Fibroblast of lung (primary cell): ENCODE measurements at places on chromosomes 11 and 22. TPM values are rescaled to one million over a fixed set of nuclear protein-coding genes. Genes with fewer than 3 reads are reported as not detected.

GRCh38 chr11:27409049-27409448 is 46.0 kb upstream of the CCDC34 start:
- DNase-seq = no peak
- peaks cover 3% of the 10 kb centered on the region for H3K4me1 ChIP-seq
- H3K27me3 ChIP-seq = no peaks in the 10 kb centered on the region
- no peaks in the 10 kb centered on the region for H3K36me3 ChIP-seq
- H3K27ac ChIP-seq = no peak overlapping the region
- no peak overlapping the region for H3K4me3 ChIP-seq

- H3K4me1 ChIP-seq = no peaks in the 10 kb centered on the region
- no peaks in the 10 kb centered on the region for H3K27me3 ChIP-seq
- no peaks in the 10 kb centered on the region for H3K36me3 ChIP-seq
- H3K27ac ChIP-seq = no peak overlapping the region
- no peak overlapping the region for H3K4me3 ChIP-seq
These were observed 7.0 kb downstream of the EXPH5 start for GRCh38 chr11:108586600-108586999.

GRCh38 chr22:48088251-48088650 is 1325.8 kb downstream of the TBC1D22A start:
- no peak overlapping the region for H3K4me3 ChIP-seq
- no peak for DNase-seq
- no peak overlapping the region for H3K27ac ChIP-seq
- H3K36me3 ChIP-seq = no peaks in the 10 kb centered on the region

DNA sequence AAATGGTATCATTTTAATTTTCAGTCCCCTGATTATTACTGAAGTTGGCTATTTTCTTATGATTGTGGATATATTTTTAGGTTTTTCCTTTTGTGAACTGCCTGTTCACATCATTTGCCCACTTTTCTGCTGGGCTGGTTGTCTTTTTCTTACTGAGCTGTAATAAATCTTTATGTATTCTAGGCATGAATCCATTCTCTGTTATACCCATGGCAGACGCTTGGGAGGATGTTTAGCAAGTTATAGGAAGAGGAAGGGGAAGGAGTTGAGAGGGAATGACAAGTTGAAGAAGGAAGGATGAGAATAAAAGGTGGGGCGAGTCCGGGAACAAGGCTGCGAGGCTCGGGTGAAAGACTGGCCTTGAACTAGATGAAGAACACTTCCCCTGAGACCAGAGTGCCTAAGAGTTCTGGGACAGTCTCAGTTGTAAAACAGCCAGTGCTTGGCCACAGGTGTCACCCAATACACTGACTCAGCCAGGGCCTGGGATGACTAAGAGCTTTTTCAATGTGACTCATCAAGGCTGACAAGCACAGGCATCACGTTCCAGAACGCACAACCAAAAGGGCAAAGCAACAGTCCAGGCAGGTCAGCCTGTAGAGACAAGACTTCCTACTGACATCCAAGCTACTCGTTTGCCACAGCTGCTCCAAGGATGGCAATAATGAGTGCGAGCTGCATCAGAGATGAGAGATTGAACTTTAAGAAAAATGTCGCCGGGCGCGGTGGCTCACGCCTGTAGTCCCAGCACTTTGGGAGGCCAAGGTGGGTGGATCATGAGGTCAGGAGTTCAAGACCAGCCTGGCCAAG is 35.2 kb downstream of the LRFN4 start:
- no peaks in the 10 kb centered on the region for H3K36me3 ChIP-seq
- peak overlapping the region; percentile 11 for H3K27ac ChIP-seq
- no peak overlapping the region for H3K4me3 ChIP-seq
- no peaks in the 10 kb centered on the region for H3K27me3 ChIP-seq
- peak; percentile 95 for DNase-seq

- no peaks in the 10 kb centered on the region for H3K36me3 ChIP-seq
- DNase-seq = peak; percentile 83
- H3K4me3 ChIP-seq = no peak overlapping the region
- no peaks in the 10 kb centered on the region for H3K27me3 ChIP-seq
- no peaks in the 10 kb centered on the region for H3K4me1 ChIP-seq
These were observed 901.2 kb downstream of the METTL15 start for GRCh38 chr11:29009426-29009825.

- H3K4me3 ChIP-seq = no peak overlapping the region
- no peaks in the 10 kb centered on the region for H3K36me3 ChIP-seq
- H3K27me3 ChIP-seq = no peaks in the 10 kb centered on the region
- H3K4me1 ChIP-seq = peaks cover 13% of the 10 kb centered on the region
- peak; percentile 53 for DNase-seq
These were observed 68.2 kb upstream of the EED start for GRCh38 chr11:86176165-86176884.

DNA sequence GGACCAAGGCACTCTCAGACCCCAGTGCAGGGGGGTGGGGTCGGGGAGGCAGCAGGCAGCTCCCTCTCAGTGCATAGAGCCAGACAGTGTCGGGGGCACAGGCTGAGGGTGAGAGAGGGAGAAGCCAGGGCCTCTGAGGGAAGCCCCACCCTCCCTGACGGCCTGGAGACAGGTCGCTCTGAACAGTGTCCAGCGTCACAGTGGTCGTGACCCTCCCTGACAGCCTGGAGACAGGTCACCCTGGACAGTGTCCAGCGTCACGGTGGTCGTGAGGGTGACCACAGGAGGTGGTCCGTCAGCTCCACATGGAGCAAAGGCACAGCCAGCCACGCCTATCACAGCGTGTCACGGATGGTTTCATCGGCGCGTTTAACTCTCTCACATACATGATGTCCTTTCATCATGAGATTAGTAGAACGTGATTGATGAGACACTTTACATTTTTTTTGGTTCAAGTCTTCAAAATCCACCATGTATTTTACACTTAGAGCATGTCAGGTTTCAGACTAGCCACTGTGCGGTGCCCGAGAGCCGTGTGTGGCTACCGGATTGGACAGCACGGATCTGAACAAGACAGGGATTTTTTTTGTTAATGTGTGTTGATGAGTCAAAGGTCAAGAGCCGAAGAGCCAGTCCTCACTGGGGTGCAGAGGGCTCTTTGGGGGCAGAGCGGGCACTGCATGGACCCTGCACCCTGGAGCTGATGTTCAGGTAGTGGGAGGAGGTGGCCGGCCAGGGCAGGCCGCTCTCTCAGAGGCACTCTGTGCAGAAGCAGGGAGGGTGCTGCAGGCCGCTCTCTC is 23.9 kb upstream of the PANX2 start:
- peaks cover 16% of the 10 kb centered on the region for H3K27me3 ChIP-seq
- H3K36me3 ChIP-seq = no peaks in the 10 kb centered on the region
- H3K27ac ChIP-seq = no peak overlapping the region
- H3K4me1 ChIP-seq = no peaks in the 10 kb centered on the region
- DNase-seq = peak; percentile 80
- H3K4me3 ChIP-seq = no peak overlapping the region

SLC25A17 gene
- 11.3 and 12.9 TPM in 2 replicates for total RNA-seq

DNA sequence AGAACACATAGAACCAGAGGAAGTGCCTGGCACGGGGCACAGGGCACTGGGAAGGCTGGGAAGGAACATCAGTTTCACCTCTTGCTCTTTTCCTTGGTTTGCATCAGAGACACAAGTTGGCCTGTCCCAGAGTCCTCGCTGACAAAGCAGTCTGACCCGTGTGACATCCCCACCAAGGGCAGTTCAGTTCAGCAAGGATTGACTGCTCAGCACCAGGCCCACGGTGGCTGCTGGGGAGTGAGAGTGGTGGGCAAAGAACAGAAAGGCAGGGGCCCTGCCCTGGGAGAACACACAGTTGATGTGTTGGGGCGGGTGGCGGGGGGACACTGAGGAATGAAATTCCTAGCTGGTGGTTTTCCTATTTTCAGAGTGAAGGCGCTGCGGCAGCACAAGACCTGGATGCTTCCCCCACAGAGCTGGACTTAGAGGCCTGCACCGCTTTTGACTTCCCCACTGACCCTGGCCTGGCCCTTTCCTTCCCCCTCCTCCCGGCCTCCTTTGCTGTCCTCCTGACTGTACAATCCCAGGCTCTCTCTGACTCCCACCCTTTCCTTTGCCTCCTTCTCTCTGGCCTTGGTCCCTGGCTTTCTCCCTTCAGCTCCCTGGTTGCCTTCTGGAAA is 2.2 kb upstream of the TMPRSS13 start:
- H3K4me3 ChIP-seq = no peak overlapping the region
- no peaks in the 10 kb centered on the region for H3K4me1 ChIP-seq
- DNase-seq = no peak

DNA sequence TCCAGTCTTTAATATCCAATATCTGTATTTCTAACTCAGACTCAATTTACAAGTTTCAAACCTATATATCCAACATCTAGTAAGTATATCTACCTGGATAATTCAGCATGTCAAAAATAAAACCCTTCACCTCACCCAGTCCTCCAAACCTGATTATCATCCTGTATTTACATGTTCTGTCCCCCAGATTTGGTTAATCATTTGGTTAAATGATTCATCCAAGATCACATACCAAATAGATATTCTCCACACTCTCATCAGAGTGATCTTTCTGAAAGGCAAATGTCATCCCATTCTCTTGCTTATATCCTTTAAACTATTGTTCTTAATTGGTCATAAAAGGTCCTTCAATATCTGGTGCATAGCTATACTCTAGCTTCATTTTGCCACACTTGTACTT is 199.0 kb downstream of the SOX6 start:
- no peak overlapping the region for H3K27ac ChIP-seq
- no peaks in the 10 kb centered on the region for H3K4me1 ChIP-seq
- no peaks in the 10 kb centered on the region for H3K36me3 ChIP-seq
- H3K27me3 ChIP-seq = no peaks in the 10 kb centered on the region
- no peak overlapping the region for H3K4me3 ChIP-seq
- DNase-seq = no peak

DNA sequence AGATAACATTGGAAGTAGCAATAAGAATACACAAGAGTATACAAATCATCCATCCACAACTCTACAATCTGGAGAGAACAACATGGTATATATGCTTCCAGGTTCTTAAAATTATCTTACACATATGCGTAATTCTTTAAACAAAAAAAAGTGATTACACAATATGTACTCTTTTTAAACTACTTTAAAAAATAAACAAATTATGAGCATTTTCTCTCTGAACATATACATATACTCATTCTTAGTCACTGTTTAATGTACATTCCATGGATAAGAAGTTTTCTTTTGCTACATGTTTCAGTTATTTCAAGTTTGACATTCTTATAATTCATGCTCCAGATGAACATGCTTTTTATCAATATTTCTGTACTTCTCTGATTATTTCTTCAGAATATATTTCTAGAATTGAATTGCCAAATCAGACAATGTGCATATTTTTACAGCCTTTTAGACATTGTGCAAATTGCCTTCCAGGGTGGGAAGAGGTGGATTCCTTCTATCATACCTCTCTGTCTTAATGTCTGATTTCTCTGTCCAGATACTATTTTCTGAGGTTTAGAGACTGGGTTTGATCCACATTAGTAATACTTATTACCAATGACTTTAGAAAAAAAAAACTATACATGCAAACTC is 551.6 kb downstream of the METTL15 start:
- no peak overlapping the region for H3K4me3 ChIP-seq
- DNase-seq = no peak
- H3K27me3 ChIP-seq = no peaks in the 10 kb centered on the region
- H3K4me1 ChIP-seq = peaks cover 3% of the 10 kb centered on the region

GRCh38 chr11:46617972-46618314 is 590 bp downstream of the ATG13 start:
- peak overlapping the region; percentile 99 for H3K4me3 ChIP-seq
- no peaks in the 10 kb centered on the region for H3K27me3 ChIP-seq
- H3K36me3 ChIP-seq = peaks cover 4% of the 10 kb centered on the region
- no peak for DNase-seq

DNA sequence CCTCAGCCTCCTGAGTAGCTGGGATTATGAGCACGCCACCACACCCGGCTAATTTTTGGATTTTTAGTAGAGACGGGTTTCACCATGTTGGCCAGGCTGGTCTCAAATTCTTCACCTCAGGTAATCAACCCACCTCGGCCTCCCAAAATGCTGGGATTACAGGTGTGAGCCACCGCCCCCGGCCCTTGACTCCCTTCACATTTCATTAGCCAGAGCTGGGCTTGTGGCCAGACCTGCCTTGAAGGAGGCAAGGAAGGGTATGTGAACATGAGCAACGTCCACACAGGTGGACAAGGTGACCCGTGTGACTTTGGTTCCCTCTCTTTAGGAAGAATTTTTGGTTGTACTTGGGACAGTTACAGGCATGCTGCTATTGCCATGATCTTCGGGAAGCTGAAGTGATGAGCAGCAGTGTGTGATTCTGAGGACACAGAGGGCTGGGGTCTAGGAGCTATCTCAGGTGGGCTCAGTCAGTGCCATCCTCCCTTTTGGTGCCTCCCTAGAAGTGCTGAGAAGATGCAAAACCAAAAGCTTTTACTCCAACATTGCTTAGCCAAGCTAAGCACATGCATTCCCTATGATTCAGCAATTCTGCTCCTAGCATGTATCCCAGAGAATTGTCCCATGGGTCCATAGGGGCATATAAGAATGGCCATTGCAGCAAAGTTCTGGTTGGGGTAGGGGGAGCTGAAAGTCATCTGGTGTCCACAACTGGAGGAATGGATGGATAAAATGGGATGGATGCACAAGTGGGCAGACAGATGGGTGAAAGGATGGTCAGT is 6.1 kb downstream of the AP5B1 start:
- no peak for DNase-seq
- peaks cover 17% of the 10 kb centered on the region for H3K36me3 ChIP-seq
- H3K27ac ChIP-seq = no peak overlapping the region
- H3K27me3 ChIP-seq = no peaks in the 10 kb centered on the region

MUC5AC gene
- total RNA-seq = not detected in 2 replicates

GRCh38 chr11:64802370-64803157 is 450 bp downstream of the MAP4K2 start:
- DNase-seq = no peak
- H3K27ac ChIP-seq = no peak overlapping the region
- peaks cover 6% of the 10 kb centered on the region for H3K4me1 ChIP-seq

DNA sequence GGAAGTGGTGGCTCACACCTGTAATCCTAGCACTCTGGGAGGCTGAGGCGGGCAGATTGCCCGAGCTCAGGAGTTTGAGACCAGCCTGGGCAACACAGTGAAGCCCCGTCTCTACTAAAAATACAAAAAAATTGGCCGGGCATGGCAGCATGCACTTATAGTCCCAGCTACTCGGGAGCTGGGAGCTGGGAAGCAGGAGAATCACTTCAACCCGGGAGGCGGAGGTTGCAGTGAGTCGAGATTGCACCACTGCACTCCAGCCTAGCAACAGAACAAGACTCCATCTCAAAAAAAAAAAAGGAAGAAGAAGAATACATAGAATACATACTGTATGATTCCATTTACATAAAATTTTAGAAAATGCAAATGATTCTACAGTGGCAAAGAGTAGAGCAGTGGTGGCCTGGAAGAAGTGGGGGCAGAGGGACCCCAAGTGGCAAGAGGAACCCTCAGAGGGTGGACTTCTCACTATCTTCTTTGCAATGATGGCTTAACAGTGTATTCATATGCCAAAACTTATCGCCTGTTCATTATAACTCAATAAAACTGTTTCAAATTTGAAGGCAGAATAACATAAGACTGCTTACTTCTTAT is 22.0 kb downstream of the PACSIN2 start:
- no peaks in the 10 kb centered on the region for H3K27me3 ChIP-seq
- H3K4me3 ChIP-seq = no peak overlapping the region
- H3K27ac ChIP-seq = no peak overlapping the region
